ENCODE measurements at places on chromosomes 7 and 10.
A peak's percentile ranks its signal among the peaks of the same experiment; 100 is the strongest.

DNA sequence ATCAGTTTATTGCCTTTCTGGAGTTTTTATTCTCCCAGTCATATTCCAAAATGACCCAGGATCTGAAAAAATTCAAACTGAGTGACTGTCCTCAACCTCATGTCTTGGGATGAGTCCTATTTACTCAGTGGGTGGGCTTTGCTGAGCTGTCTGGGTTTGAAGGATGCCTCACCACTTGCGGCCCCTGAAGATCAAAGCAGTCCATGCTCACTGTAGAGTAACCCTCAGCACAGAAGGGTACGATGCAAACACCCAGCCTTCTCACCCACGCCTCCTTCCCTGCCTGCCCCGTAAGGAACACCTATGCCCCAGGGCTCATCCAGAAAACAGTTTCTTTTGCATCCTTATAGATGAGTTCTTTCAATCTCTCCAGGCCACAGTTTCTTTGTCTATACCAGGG lies 42.2 kb upstream of the GRB10 start:
- DNase-seq, result no peak

- no peak for DNase-seq
Measured at GRCh38 chr7:80153446-80153845, 18.8 kb downstream of the GNAI1 start.

- DNase-seq, result no peak
Measured at GRCh38 chr7:36487756-36488336, 98.2 kb downstream of the ANLN start.

GRCh38 chr7:87564296-87564963 lies 36.3 kb downstream of the ABCB1 start:
- no peak for DNase-seq

GRCh38 chr7:70619130-70619529 lies 512.8 kb upstream of the GALNT17 start:
- no peak for DNase-seq

DNA sequence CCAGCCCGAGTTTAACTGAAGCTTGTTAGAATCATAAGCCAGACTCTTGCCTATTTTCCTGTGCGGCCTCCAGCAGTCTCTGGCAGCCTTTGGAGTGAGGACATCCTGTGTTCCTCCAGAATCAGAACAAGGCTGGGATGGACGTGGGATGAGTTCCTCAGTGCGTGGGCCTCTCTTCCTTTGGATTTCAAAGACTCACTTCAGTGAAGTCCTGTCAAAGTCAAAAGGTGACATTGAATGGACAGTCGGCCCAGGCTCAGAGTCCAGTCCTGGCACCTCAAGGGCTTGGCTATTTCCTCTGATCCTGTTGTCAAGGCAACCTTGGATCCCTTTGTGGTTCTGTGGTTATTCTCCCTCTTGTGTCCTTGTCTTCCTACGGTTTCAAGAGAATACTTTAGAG lies 21.4 kb upstream of the SMC3 start:
- no peak for DNase-seq

DNA sequence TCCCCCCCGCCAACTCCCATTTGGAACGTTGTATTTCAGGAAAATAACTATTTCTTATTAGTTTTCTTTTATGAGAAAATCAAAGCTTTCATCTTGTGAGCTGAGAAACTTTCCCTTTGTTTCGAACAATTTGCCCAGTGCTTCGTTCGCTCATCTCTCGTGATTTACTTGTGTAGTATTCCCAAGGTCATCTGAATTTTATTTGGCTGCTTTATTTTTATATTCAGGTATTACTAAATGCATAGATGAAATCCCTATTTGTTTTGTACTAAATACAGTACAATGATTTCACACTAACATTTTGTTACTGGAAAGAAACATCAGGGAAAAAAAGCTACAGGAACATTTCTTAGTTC lies 12.0 kb upstream of the EBLN1 start:
- no peak for DNase-seq

GRCh38 chr7:107592361-107593024 lies 12.4 kb downstream of the BCAP29 start:
- DNase-seq, result no peak

DNA sequence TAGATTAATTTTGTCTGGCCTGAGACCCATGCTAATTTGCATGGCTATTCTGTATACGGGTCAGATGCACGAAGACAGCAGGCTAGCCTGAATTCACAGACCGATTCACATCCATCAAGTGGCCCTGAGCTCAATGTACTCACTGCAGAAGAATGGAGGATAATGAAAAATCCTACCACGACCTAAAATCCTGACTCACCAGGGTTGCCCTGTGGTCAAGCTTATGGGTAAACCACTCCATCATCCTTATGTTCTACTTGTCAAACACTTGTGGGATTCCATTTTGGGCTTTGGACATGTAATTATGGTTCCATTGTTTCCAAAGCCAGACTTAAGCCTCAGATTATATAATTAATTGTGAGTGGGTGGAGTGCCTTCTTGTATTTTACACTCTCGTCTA lies 110.4 kb upstream of the ZNF438 start:
- DNase-seq, result no peak

GRCh38 chr10:106360870-106361269 lies 803.6 kb downstream of the SORCS1 start:
- no peak for DNase-seq

DNA sequence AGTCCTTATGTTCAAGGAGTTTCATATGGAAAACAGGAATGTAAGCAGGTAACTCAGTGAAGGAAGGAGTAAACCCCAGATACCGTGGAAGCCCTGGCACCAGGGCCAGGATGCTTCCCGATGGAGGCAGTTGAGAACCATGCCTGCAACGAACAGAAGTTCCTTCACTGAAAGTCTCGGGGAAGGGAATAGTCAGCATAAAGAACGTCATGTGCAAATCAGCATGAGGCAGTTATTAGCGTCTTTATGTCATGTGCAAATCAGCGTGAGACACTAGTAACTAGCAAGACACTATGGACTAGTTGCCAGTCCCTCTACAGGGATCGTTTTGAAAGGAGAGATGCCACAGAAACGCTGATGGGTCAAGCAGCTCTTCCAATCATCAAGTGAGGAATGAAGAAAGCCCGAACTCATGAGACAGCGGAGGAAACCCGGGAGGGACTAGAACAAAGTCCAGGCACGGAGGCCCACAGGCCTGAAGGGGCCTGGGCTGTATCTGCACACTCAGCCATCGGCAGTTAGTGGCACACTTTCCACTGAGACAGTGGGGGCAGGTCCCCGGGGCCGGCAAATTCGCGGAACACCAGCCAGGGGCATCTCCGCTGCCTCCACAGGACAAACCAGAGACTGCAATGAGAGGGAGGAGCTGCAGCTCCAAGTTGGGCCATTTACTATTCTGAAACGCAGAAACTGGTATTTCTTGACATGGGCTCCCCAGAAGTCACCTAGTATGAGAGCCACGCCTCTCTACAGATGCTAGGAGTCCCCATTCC lies 109.6 kb downstream of the SFMBT2 start:
- DNase-seq, result no peak

DNA sequence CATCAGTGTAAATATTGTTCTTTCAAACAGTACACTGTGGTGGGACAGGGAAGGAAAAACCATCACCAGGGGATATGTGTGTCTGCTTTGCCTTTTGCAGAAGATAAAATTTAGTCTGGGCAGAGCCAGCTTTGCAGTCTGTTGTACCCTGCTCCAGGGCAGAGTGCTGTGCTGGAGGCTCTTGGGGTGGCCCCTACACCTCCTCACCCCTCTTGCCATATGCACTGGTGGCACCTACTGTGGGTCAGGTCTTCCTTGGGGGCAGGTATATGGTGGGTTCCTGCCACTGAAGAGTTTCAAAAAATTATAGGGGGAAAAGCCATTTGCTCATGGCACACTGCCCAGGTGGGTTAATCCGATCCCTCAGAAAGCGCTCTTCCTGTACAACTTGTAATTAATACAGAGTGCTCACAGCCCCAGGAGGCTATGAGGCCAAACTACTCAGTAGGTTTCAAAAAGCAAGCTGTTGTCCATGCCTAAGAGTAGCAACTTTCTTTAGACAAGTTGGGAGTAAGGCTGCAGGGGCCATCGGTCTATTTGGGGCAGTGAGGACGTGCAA lies 112.7 kb upstream of the BMPER start:
- no peak for DNase-seq

- DNase-seq, result peak; percentile 2
Measured at GRCh38 chr7:45689797-45690761, 115.9 kb downstream of the ADCY1 start.

DNA sequence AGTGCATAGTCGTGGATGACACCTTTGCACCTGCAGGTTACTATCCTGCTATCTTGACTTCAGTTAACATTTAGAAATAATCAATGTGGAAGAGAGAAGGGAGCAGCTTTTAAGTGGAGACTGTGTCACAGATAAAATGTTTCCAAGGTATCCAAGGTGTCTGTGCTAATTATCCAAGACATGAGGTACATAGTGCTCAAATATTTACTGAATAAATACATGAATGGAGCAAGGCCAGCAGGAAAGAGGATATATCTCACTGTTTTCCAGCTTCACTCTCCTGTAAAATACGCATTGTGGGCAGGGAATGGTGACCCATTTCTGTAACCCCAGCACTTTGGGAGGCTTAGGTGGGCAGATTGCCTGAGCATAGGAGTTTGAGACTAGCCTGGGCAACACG lies 552.4 kb downstream of the PHTF2 start:
- DNase-seq, result no peak

DNA sequence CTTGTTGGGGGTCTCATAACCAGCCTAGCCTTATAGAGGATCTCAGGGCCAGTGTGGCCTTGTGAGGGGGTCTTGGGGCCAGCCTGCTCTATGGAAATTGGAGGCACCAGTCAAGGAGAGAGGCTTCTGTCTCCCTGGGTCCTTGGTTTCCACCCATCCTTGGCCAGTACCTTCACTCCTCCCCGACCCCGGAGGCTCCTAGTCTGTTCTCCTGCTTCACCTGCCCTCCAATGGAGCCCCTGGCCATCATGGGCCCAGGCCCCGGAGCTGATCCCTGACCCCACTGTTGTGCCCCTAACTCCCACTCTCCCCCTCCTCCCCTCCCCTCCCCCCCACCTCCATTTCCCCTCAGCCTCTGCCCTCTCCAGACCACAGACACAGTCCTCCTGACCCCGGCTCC lies 29.7 kb downstream of the RASGEF1A start:
- no peak for DNase-seq

DNA sequence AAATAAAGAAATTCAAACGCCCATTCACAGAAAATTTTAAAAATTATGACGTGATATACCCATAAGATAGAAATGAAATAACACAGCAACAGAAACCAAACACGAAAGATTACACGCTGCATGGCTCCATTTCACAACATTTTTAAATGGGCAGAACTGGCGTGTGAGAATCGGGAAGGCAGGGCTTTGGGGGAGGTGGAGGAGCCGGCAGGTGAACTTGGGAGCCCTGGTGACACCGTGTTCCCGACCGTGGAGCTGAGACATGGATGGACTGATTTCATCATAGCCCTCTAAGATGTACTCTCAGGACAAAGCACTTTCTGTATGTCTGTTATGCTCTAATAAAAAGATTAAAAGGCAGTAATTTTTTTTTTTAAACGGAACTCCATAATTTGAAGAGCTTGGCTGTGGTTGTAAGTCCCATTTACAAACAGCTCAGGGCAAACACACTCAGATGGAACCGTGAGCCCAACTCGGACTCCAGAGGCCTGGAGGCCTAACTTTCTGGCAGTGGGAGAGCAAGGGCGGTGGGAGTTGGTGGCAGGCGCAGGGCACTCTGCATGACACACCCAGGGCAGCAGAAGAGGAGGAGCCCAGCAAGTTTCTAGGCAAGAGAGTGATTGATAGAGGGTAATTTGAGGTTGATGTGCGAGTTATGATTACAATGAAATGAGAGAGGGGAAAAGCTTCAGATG lies 203.4 kb downstream of the MAD1L1 start:
- no peak for DNase-seq

GRCh38 chr10:48993627-48994026 lies 54.0 kb upstream of the LRRC18 start:
- no peak for DNase-seq

- no peak for DNase-seq
Measured at GRCh38 chr7:16114633-16115032, 306.7 kb downstream of the CRPPA start.

DNA sequence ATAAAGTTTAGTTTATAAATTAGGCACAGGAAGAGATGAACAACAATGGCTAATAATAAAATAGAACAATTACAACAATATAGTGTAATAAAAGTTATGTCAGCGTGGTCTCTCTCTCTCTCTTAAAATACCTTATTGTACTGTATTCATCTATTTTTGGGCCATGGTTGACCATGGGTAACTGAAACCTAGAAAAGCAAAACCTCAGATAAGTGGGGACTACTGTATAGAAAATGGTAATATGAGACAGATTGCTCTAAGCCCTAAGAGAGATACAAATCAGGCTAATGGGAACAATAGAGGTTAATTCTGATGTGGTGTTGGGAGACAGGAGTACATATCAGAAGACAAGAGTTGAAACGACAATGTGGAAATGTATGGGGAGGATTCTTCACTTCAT lies 86.2 kb downstream of the ZNF365 start:
- DNase-seq, result no peak

- DNase-seq, result no peak
Measured at GRCh38 chr10:102450124-102450373, 1.3 kb downstream of the C10orf95 start.

DNA sequence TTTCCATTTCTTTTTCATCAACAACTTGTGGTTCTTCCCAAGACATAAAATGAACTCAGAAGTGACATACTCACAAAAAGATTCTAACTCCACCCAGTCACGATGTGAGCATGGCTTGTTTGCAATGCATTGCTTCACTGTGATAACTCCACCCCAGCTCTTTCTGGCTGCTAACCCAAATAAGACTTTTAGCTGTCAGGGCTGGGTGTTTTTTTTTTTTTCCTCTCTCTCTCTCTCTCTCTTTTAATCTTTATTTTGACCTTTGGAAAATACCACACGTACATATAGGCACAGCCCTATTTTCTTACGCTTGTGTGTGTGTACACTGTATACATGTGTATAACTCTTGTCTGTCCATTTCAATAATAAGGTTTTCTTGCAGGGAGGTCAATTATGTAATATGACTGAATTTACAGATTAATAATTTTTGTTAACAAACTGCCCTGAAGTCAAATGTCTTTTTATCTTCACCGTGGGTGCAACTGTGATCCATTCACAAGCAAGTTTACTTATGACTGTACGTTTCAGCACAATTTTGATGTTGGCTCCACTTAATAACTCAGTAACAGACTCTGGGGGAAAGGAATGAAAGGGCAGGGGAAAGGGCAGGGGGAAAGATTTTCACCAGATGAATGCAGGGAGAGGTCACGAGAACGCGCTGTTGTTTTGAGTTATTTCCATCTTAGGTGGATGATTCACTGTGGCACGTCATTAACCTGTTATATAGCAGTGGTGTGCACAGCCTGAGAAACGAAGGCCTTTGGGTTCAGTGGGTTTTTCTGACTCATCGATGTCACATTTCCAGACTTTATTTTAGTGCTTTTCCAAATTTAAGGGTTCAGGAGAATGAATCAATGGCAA lies 49.1 kb downstream of the APBB1IP start:
- DNase-seq, result no peak

DNA sequence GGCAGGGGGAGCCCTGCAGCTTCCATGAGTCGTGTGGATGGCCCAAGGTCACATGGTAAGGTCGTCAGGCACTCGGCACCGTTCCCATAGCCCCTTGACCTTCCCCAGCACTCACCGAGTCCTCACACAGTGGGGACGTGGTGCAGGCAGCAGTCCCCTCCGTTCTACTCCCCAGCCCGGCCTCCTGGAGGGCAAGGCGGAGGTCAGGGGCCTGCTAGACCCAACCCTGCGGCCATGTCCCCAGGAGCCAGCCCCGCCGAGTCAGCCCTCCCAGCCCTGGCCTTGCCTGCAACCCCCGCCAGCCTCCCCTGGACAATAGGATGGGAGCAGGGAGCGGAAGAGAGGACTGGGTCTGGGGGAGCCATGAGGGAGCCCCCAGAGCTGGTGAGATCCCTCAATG lies 65.2 kb downstream of the ELFN1 start:
- DNase-seq, result no peak

- no peak for DNase-seq
Measured at GRCh38 chr10:32357056-32357735, 10.2 kb upstream of the EPC1 start.

Measured in ovary (tissue), 10 donors.